Nephron progenitor cell (in vitro differentiated cells): ENCODE measurements at places on chromosomes 7 and 10.

DNA sequence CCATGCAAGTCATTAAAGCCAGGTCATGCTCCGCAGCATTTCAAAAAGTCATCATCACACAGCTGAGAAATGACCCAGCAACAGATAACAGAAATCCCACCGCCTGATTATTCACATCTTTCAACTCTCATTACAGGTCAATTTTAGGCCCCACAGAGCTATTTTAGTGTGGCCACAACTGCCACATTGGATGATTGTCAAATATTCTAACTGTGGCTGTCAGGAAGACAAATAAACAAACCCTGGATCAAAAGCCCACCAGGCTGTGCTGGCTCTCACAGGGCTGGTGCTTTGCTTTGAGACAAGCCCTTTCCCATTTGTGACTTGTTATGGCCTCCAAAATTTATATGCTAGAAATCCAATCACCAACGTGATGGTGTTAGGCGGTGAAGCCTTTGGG lies 117.6 kb upstream of the CDC14C start:
- H3K36me3 ChIP-seq: no peaks in the 10 kb centered on the region
- peak overlapping the region; percentile 97 for H3K27ac ChIP-seq
- H3K27me3 ChIP-seq: no peaks in the 10 kb centered on the region
- DNase-seq: no peak

- no peak for DNase-seq
- H3K36me3 ChIP-seq: peaks cover 4% of the 10 kb centered on the region
Observed at GRCh38 chr7:116226664-116227063, 16.3 kb downstream of the TES start.

GRCh38 chr7:1355568-1356340 lies 103.5 kb downstream of the MICALL2 start:
- H3K4me1 ChIP-seq: peaks cover 20% of the 10 kb centered on the region
- peaks cover 13% of the 10 kb centered on the region for H3K27me3 ChIP-seq
- no peak for DNase-seq

DNA sequence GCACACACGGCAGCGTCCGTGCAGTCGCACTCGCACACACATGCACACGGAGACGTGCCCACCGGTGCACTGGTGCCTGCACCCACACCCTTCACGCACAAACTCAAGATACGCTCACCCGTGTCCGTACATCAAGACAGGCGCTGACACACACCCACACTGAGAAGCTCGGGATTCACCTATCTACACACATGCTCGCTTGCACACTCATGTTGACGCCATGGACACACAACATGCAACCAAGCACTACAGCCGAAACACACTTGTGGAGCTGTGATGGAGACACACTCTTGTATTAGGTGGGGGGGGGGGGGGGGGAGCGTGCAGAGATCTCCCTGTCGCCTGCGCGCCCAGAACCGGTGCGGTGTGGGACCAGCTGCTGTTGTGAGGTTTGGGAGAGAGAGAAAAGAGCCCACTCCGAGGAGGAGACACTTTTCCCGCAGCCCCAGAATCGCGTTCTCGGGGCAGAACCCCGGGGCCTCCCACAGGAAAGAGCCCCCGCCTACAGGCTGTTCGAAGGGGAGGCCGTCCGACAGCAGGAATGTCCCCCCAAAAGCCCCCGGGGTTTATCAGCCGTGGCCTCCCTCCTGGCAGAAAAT lies 605 bp upstream of the NFKB2 start:
- no peaks in the 10 kb centered on the region for H3K36me3 ChIP-seq
- H3K4me3 ChIP-seq: peak overlapping the region; percentile 80
- DNase-seq: no peak
- peaks cover 42% of the 10 kb centered on the region for H3K27me3 ChIP-seq
- H3K4me1 ChIP-seq: peaks cover 28% of the 10 kb centered on the region
